CD8-positive, alpha-beta memory T cell (primary cell): ENCODE measurements at places on chromosomes 4 and X.

DNA sequence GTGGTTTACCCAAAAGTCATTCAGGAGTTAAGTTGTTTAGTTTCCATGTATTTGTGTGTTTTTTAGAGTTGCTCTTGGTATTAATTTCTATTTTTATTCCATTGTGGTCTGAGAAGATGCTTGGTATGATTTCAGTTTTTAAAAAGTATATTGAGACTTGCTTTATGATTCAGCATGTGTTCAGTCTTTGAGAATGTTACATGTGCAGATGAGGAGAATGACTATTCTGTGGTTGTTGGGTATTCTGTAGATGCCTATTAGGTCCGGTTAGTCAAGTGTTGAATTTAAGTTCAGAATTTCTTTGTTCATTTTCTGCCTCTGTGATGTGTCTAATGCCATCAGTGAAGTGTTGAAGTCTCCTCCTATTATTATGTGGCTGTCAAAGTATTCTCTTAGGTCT is 249.4 kb downstream of the ARHGAP10 start:
- no peak for DNase-seq

- DNase-seq: no peak
These were observed 150.9 kb downstream of the SHROOM3 start for GRCh38 chr4:76585897-76586360.

DNA sequence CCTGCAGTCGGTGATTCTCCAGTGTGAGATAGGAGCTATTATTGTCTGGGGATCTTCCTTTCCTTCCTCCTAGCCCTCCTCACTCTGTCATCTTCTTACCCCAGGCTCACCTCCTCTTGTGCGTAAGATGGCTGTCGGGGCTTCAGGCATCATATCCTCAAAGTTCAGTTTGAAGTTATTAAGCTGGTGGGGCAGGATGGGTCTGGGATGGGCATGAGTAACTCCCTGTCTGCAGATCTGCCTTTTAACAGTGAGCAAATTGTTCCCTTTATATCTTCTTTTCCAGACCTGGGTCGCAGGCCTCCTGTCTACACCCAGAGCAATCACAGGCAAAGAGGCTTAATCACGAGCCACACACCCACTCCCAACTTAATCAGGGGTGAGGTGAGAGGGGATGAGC is 900 bp upstream of the MTMR1 start:
- DNase-seq: no peak

- no peak for DNase-seq
These were observed 44.9 kb downstream of the GAK start for GRCh38 chr4:887034-887763.
